ENCODE measurements at places on chromosomes 5 and 9.

DNA sequence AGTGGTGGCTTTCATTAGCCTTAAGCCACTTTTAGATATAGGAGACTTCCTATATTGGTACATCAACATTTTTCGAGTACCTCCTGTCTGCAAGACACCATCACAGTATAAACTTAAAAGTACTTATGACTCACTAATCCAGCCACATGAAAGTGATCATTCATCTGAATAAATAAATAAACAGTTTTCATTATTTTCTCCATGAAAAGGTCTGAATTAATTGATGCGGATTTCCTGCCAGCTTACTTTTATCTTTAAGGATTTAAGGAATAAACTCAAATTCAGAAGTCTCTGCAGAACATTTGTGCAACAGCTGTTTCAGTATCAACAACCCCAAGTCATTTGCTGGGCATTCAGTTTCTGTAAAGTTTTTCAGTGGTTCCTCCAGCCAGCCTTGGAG, 4.0 kb downstream of the SAP30L start:
- DNase-seq: no peak

- no peak for DNase-seq
Observed at GRCh38 chr9:98533132-98533531, 175.6 kb downstream of the GABBR2 start.

DNA sequence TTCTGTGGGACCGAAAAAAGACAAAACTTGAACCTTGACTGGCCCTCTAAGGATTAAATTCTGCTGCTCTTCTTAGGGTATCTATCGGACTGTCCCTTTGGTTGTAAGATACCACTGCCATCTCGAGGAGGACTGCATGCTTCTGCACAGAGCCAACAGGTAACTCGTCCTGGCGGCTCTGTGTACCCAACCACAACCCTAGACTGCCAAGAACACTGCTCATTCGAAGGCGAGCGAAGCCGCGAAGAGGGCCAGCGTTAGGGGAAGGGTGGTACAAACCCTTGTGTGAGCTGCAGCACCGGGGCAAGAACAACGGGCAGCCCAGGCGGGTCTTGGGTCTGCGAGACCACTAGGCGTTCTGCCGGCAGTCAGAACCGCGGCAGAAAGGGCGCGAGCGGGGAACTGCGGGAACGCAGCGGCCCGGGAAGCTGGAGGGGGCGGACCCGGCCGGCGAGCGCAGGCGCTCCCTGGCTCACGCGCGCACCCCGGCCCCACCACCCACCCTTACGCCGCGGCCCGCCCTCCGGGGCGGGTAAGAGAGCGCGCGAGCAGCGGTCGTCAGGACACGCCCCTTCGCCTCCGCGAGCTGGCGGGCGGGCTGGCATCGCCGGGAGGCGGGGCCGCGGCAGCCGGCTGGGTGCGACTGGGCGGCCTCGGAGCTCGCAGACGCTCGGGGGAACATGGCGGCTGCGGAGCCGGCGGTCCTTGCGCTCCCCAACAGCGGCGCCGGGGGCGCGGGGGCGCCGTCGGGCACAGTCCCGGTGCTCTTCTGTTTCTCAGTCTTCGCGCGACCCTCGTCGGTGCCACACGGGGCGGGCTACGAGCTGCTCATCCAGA, at the start of gene ISOC1:
TSS of gene ISOC1 (plus strand) at position 663 of the 837 bp plus-strand sequence. CDS start at position 681, 18 bp downstream.
- peak; percentile 91 for DNase-seq

GRCh38 chr5:75664979-75665378, 52.3 kb downstream of the POC5 start:
- DNase-seq: no peak

Data from NCI-H345 (cell line).